Activated CD8-positive, alpha-beta T cell treated with anti-CD3 and anti-CD28 coated beads for 36 hours (primary cell): ENCODE measurements at places on chromosomes 1 and 21.
A peak's percentile ranks its signal among the peaks of the same experiment; 100 is the strongest.

DNA sequence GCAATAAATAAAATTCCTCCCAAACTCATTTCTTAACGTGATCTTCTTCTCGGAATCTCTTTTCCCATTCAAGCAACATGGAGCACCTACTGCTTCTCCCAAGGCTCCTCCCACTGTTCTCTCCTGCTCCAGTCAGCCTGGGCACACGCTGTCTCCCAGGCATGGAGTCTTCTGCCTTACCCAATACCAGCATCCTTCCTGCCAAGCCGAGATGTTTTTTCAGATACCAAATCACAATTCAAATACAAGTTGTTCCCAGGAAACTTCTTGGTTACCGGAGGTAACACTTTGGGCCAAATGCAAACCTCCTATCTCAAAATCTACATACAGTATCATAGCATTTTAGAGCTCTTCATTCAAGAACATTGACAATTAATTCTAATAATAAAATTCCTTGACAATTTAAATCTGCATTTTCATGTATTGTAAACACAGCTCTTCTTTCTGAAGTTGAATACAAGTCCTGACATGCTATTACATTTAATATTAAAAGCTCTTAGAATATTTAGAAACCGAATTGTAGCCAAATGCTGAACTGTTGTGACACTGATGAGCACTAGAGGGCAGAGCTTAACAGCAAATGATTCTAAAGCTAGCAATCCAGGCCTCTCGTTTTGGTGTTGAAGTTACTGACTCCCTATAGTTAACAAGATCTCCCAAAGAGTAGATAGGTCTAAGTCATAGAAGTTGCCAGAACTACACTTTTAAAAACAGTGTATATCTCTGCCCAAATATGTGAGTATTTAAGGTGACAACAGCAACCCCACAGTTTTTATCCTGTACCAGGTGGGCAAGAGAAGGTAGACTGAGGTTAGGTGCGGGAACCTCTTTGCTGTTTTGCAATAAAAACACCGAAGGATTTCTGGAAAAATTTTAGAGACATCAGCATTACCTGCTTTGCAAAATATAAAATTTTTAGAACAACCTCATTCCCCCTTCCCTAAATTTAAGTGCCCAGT, 52.3 kb downstream of the BCAR3 start:
- DNase-seq: peak; percentile 57

GRCh38 chr1:213998785-213999184, 11.0 kb downstream of the PROX1 start:
- no peak for DNase-seq

DNA sequence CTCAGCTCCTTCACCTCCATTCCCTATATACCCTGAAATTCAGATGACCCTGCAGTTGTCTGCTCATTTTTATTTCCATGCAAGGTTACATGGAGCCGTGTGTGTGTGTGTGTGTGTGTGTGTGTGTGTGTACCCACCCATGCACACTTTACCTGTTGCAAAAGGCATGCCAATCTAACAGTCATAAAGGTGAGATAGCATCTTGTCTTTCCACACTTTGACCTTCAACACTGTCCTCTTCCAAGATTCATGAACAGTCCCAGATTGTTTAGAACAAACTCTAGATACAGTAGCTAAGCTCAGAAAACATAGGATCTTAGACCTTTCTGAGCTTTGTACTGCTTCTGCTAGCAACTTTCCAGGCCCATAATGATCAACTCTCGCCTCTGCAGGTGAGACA, 9.5 kb downstream of the LRRN2 start:
- no peak for DNase-seq

- DNase-seq: no peak
Measured at GRCh38 chr1:88647749-88648415, 36.2 kb upstream of the PKN2 start.

GRCh38 chr1:227886993-227887696, 60.6 kb downstream of the WNT9A start:
- peak; percentile 57 for DNase-seq

- DNase-seq: no peak
Measured at GRCh38 chr1:201499191-201499590, 7.7 kb downstream of the CSRP1 start.

DNA sequence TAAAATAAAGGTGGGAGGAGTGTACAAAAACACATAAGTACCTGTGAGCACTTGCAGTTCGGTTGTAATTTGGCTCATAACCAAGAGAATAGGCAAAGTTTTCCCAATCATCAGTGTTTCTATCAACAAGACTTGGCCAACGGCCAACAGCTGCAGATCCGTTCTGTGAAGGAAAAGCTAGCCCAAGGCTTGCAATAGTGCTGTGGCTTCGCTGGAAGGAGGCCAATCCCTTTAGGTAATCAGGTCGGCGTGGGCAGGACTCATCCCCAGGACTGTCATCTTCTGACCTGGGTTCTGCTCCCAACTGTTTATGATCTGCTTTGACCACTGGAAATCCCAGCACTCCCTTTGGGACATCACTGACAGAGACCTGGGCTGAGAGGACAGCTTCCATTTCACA, 107.8 kb downstream of the LYST start:
- no peak for DNase-seq

- DNase-seq: no peak
Measured at GRCh38 chr1:241637604-241638003, 2.6 kb downstream of the CHML start.

DNA sequence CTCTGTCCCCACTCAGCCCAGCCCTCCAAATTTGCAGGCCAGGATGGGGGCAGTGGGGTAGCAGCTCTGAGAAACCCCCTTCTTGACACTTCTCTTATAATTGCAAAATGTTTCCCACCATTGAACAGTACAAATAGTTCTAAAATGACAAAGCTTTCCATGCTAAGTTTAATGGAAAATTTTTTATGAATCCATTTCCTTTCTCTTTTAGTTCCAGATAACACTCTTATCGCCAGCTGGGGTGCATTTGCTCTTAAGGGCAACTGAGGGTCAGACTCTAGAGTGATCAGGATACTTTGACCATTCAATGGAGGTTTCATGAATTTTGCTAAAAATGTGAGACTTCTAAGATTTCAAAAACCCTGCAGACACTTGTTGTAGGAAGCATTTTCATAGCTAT, 29.9 kb downstream of the PIK3C2B start:
- DNase-seq: no peak

DNA sequence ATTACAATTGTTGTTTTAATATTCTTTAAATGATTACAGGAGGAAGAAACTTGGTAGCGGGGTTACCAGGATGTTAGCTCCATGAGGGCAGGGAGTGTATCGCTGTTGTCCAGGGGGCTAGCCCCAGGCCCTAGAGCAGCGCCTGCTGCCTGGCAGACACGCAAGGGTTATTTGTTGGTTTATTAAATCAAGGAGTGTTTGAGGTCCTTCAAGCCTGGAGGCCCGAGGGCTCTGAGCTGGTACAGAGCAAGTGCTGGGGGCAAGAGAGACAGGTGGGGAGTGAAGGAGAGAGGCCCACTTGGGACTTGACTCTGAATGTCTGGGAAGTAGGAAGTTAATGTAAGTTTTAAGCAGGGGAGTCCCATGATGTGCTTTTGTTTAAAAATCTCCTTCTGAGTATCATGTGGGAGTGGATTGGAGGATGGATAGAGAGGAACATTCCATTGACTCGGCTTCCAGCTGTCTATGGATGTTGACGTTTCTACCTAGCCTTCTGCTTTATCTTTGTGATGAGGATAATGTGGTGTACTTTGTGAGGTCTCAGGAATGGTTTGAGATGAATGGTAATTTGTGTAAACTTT, 8.7 kb downstream of the ITSN1 start:
- no peak for DNase-seq

GRCh38 chr1:39102537-39103327, 76.6 kb downstream of the NDUFS5 start:
- peak; percentile 46 for DNase-seq

- no peak for DNase-seq
Measured at GRCh38 chr1:207978441-207978840, 67.5 kb upstream of the CD34 start.

GRCh38 chr1:12588695-12589094, 29.3 kb downstream of the DHRS3 start:
- no peak for DNase-seq

GRCh38 chr1:24373044-24373443, 40.5 kb downstream of the STPG1 start:
- DNase-seq: no peak

- no peak for DNase-seq
Measured at GRCh38 chr1:48675251-48675650, 101.4 kb downstream of the BEND5 start.

- DNase-seq: no peak
Measured at GRCh38 chr1:113769601-113769970, 10.3 kb upstream of the PHTF1 start.

DNA sequence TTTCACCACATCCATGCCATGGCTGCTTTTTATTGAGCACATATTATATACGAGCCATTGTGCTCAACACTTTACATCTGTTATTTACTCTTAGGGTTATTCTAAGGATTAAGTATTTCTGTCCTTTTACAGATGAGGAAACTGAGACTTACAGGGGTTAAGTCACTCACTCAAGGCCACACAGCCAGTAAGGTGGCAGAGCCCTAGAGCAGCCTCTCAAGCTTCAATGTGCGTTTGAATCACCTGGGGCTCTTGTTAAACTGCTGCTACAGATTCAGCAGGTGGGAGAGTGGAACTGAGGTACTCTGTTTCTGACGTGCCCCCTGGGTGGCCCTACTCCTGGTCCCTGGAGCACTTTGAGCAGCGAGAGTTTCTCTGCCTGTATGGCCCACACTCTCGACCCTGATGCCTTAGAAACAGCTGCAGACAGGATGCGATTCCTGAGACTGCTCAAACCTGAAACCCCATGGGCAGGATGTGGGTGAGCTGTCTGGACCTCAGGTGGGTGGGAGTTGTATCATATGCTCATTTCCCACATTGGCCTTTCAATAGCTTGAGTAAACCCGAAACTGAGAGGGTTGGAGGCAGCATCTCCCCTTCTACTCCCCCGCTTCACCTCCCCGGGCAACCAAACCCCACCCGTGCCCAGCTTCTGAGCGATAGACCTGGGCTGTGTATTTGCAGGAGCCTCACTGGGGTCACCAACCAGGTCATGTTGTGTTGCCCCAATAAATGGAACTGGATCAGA, 59.3 kb downstream of the MAN1C1 start:
- peak; percentile 98 for DNase-seq

DNA sequence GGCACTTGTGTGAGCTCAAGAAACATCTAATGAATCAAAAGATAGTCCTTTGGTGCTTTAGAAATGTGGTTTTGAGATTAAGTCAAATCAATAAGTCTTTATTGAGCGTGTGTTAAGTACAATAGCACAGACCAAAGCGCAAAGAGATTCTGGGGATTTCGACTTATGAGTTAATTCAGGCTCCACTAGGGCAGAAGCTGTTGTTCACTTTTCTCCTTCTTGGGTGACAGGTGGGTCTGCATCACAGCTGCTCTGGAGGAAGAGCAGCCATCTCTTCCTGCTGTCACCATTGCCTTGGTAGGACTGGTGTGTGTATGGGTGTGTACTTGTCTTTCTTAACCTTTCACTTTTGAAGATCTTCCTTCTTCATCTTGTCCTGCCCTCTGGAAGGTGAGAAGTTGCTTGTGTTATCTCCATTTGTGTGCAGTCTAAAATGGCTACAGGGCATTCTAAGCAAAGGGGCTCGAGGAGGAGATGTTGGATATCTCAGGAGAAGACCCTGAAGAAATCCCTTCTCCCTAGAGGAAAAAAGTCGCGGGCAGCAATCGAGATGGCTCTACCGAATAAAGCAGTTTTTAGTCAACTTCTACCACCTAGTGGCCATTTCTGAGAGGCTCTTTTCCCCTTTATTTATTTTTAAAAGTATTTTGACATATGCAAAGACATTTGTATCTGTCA, 22.9 kb upstream of the DISC1 start:
- DNase-seq: peak; percentile 45

DNA sequence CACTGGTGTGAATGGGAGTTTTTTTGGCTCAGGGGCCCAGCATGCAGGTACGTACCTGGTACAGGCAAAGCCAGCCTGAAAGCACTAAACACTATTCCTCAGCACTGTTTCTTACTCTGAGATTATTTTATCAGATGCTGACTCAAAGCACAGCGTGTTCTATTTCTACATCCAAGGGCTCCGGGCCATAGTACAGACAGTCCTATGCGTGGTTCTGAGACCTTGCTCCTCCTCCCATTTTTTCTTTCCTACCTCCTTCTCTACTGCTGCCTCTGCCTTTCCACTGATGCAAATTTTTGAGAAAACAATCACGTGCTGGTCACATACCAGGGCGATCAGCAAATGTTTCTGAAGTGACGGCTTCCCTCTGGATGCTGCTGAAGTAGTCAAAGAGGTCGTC, 36.3 kb downstream of the PDPN start:
- DNase-seq: no peak

DNA sequence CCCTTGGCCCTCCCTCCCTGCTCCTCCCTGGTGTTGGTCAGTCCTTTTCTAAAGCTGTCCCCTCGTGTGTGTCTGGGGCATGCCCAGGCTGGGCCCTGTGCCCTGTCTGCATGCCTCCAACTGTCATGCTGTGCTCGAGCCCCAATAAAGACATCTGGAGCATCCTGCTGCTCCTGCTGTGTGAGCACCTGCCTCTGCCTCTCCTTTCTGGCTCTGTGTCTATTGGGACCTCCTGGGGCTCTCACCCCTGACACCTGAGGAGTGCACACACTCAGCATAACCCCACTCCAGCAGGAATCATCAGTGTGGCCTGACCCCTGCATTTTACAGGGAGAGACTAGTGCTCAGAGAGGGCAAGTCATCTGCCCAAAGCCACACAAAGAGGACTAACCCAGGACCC, 23.7 kb downstream of the KCNC4 start:
- no peak for DNase-seq

- DNase-seq: no peak
Measured at GRCh38 chr1:47761974-47762373, 235.2 kb downstream of the TRABD2B start.

GRCh38 chr1:180003026-180003695, 48.6 kb downstream of the CEP350 start:
- DNase-seq: no peak

- no peak for DNase-seq
Measured at GRCh38 chr1:199914546-199914945, 113.0 kb upstream of the NR5A2 start.

DNA sequence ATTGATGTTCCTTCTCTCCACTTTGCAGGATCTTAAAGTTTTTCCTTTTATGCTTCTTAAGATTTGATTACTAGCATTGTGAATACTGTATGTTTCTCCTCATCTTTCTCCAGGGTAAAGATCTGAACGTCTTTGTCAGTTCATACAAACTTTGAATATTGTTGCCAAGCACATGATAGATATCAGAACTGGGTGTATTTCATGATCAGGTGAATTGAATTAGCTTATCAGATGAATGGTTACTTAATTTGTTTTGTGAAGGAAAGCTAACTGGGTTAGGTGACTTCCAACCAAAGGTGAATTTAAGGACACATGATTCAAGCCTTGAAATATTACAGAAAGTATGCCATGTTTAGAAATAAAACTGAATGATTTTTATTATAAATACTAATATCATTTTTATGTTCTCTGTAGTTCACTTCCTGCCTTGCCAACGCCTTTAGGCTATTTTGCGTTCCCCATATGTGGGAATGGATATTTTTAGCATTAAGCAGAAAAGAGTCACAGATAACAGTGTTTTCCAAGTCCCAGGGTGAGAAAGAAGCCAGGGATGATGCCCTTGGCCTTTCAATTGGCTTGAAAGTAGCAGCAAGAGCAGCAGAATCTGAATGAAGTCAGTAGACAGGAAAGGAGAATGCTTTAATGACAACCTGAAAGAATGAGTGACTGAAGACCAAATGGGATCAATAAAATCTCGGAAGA, 752.1 kb downstream of the NCAM2 start:
- no peak for DNase-seq

- peak; percentile 19 for DNase-seq
Measured at GRCh38 chr1:228378873-228379460, 27.7 kb downstream of the TRIM11 start.
